ENCODE measurements at places on chromosomes 7 and 10. TPM values are rescaled to one million over a fixed set of nuclear protein-coding genes. Genes with fewer than 3 reads are reported as not detected.

The CNNM1 gene
- total RNA-seq, result 0.25 TPM

The TACR2 gene
- total RNA-seq, result not detected

The HTR7 gene
- 0.10 TPM for total RNA-seq

The SNX10 gene
- 41.8 TPM for total RNA-seq

The TMEM26 gene
- total RNA-seq, result not detected

The MLXIPL gene
- total RNA-seq, result 0.14 TPM

The SORBS1 gene
- 1.2 TPM for total RNA-seq

The MALRD1 gene
- not detected for total RNA-seq

The NODAL gene
- not detected for total RNA-seq

The STEAP1 gene
- 2.1 TPM for total RNA-seq

The AS3MT gene
- total RNA-seq, result 0.39 TPM

The ZNF438 gene
- 5.2 TPM for total RNA-seq

The ASB10 gene
- not detected for total RNA-seq

The MSMB gene
- not detected for total RNA-seq

The GJD4 gene
- not detected for total RNA-seq

The RALA gene
- 47.1 TPM for total RNA-seq

The ACTL6B gene
- total RNA-seq, result not detected

The BTBD16 gene
- total RNA-seq, result not detected

The ANKRD2 gene
- not detected for total RNA-seq

The OSBPL3 gene
- 52.9 TPM for total RNA-seq

The MGMT gene
- total RNA-seq, result 19.2 TPM

The GPRIN2 gene
- not detected for total RNA-seq

The APBB1IP gene
- 49.7 TPM for total RNA-seq

The UBN2 gene
- total RNA-seq, result 15.0 TPM

The ZNF789 gene
- total RNA-seq, result 18.8 TPM

The PNLIPRP2 gene
- not detected for total RNA-seq

The CUBN gene
- 0.65 TPM for total RNA-seq

The C10orf67 gene
- 0.84 TPM for total RNA-seq

The AKR1C2 gene
- total RNA-seq, result 0.22 TPM

The TMEM140 gene
- 37.0 TPM for total RNA-seq

The ARHGAP19 gene
- 75.3 TPM for total RNA-seq

The WASL gene
- 7.2 TPM for total RNA-seq

The SLC18A3 gene
- not detected for total RNA-seq

The ITGA8 gene
- total RNA-seq, result not detected

The SH2D4B gene
- total RNA-seq, result 0.34 TPM

The TMEM229A gene
- total RNA-seq, result not detected

The NME8 gene
- not detected for total RNA-seq

The ZNF467 gene
- 0.53 TPM for total RNA-seq

The CFAP69 gene
- total RNA-seq, result 0.79 TPM

The XRCC2 gene
- 13.2 TPM for total RNA-seq

The CALML5 gene
- not detected for total RNA-seq

The STAM gene
- 36.5 TPM for total RNA-seq

The NKX1-2 gene
- not detected for total RNA-seq

The AZGP1 gene
- not detected for total RNA-seq

The RAB19 gene
- total RNA-seq, result 13.7 TPM

The ABLIM1 gene
- total RNA-seq, result 186 TPM

The ATOH7 gene
- total RNA-seq, result not detected

The FAM25G gene
- total RNA-seq, result not detected

The MYL7 gene
- not detected for total RNA-seq

The TCAF2 gene
- 36.5 TPM for total RNA-seq

The C10orf95 gene
- 0.21 TPM for total RNA-seq

The BLNK gene
- 0.69 TPM for total RNA-seq

The ASAH2 gene
- 3.9 TPM for total RNA-seq

The PRSS37 gene
- total RNA-seq, result not detected

The HECW1 gene
- not detected for total RNA-seq

The TCERG1L gene
- 0.09 TPM for total RNA-seq

Data from activated T-cell treated with anti-CD3 and anti-CD28 coated beads, Interleukin-2, amount 50 U/mL, for 72 hours (primary cell).